Gastroesophageal sphincter (tissue), 4 donors: ENCODE measurements at places on chromosomes 2 and 18. TPM values are rescaled to one million over a fixed set of nuclear protein-coding genes. Genes with fewer than 3 reads are reported as not detected.
A peak's percentile ranks its signal among the peaks of the same experiment; 100 is the strongest.

TMEM163 gene
- total RNA-seq = 0.89 TPM

DNA sequence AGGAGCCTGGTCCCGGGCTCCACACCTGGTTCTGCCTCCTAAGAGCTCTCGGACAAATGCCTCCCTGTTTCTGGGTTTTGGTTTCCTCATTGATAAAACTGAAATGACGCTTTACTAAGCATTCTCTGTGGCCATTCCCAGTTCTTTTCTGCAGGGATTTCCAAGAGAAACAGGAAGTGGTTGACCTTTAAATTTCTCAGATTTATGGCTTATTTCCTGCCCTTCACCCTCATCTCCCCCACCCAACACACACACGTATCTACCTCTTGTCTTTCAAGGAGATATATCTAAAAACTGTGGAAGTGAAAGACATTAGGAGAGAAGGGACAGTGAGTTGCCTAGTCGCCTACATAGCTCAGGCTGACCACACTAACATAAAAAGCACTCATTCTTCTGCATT, 53.0 kb downstream of the PIEZO2 start:
- ATAC-seq = no peak

ZC3H15 gene
- total RNA-seq = 46.3 TPM

CCDC74A gene
- total RNA-seq = 7.2 TPM

DNA sequence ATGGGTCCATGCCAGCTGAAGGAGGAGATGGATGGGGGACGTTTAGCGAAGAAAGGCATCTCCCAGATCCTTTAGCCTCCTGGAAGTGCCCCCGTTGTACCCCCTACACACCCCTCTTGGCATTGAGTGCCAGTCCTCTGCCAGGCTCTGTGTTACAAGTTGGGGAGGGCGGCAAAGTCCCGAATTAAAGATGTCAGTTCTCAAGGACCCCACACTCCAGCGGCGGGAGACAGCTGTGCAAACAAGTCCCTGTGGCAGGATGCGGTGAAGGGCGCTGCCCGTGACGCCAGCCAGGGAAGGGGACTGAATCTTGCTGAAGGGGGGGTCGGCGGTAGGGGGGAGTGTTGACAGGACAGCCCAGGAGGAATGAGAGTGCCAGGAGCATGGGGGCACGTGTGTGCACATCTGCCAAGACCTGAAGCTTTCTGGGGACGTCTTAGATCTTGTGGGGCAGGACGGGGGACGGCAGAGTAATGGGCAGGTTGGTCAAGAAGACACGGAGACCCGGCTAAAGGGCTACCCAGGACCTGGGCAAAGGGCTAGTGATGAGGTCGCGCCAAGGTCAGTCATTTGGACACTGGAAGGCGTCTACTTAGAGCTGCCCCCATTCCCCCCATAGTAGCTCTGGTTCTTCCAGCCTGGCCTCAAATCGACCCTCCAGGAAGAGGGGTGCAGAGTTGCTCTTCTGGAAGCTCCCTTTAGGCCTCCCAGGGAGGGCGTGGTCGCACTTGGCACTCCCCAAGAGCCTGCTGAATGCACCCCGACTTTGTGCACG, 2.8 kb upstream of the CTDSP1 start:
- ATAC-seq = no peak

- ATAC-seq = no peak
Observed at GRCh38 chr18:42105394-42105793, 150.4 kb downstream of the PIK3C3 start.

- no peak for ATAC-seq
Observed at GRCh38 chr2:128633501-128633900, 314.8 kb upstream of the HS6ST1 start.

DNA sequence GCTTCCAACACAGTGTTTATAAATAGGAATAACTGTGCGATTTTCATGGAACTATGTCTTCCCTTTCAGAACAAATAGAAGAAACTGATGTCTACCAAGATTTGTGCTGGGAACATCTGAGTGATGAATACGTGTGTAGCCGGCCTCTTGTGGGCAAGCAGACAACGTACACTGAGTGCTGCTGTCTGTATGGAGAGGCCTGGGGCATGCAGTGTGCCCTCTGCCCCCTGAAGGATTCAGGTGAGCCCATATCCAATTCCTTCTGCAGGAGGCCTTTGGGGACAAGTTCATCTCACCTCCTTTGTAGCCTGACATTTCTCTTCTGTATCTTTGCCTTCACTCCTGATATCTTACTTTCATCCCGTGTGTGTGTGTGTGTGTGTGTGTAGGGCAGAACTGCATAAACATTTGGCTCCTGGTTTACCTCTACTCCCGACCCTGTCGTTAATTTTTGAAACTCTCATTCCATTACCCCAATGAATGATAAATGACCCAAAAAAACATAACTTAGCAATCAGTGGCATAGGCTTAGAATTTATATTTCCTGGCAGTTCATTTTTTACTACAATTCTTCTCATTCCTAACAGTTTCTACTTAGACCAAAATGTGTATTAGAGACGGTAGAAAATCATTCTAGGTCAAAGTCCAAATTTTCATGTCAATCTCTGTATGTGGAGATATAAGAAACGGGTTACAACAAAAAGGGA, 111.0 kb upstream of the RASGRP3 start:
- peak; percentile 16 for ATAC-seq

- no peak for ATAC-seq
Observed at GRCh38 chr2:18062892-18063291, 184.4 kb downstream of the KCNS3 start.

DNA sequence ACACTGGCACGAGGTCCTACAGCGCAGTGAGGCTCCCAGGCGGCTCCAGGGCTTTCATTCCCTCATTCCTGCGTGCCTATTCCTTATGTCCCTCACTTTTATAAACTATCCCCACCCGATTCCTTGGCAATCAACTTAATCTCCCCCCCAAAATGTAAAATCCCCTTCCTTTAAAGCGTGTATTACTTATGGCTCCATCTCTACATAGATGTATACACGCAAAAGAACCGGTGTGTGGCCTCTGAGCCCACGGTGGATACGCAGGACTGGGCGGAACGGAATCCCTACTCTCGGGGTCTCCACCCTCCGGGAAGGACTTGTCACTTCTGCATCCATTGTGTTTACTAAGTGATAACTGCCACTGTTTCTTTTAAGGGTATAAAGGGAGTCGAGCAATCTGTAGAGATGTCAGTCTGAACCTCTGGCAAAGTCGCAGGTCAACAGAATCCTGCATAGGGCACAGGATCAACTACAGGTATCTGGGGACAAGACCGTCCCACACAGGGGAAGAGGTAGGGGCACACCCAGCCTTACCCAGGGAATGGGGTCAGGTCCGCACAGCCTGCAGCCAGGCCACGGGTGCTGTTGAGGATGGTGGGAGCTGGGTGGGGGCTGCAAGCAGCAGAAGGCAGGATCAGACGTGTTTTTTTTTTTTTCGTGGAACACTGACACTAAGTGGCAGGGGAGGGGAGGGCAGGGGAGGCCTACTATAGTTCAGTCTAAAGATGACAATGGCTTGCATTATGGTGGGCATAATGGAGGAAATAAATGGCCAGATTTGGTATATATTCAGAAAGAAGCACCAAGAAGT, 42.1 kb downstream of the HDLBP start:
- ATAC-seq = peak; percentile 29

- ATAC-seq = no peak
Observed at GRCh38 chr2:41937464-41937906, 110.3 kb upstream of the PKDCC start.

DNA sequence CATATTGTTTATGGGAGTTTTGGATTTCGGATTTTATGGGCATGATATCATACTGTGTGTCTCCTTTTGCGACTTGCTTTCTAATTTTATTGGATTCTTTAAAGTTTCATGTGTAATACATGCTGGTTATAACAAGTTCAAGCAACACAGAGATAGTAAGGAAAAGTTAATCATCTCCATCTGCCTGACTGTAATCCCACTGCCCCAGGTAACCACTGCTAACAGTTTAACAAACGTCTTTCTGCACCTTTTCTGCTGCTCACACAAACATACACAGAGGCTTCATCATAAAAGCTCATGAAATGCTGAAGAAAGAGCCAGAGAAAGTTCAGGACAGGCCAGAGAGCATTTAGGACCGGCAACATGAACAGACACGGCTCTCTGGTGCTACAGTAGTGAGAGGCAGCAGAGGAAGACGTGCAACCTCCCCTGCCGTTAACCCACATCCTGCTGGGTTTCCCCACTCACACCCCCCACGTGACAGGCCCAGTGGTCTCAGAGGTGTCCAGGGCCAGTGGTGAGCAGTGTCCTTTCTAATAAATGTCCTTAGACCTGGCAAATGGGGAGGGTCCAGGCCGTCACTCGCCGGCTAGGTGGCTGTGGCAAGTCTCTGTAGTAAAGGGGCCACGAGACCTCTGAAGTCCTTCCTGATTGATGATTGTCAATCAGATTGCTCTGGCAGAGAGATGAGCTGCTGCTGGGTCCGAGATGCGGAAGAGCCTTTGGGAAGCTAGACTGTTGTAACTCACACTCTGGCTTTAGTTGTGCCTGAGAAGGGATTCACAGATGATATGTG, 43.0 kb upstream of the SLC1A4 start:
- no peak for ATAC-seq

ARMC9 gene
- total RNA-seq = 202 TPM

DNA sequence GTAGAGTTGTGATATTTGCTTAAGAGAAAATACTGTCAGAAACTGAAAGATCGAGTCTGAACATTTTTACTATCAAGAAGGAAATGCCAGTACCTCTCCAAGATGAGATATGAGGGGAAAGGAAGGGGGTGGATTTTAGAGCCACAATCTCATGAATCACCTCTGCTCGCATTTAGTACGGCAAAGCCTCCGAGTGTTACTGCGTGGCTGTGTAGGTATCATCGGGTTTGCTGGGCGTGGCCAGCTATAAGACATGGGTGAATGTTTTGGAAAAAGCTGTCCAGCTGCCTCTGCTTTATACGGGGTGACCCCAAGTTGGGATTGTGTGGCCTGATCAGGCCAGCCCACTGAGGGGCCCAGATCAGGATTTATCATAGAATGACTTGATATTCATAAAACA, 826.4 kb downstream of the SOCS6 start:
- no peak for ATAC-seq

DNA sequence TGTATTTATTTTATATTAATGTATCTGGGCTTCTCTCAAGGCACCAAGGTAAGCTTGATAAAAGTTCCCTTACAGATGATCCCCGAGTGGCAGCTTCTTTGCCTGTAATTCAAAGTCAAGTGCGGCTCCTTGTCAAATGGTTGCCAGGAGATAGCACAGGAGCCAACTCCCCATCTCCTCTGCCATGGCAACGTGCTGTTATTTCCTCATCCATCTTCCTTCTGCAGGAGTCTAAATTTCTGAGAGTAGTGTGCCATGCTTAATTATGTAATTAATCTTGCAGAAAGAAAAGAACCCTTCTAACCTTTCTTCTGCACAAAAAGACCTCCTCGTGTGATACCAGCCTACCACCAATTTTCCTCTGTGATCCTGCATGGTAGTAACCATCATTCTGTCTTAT, 46.2 kb upstream of the ACMSD start:
- no peak for ATAC-seq

GPR148 gene
- not detected for total RNA-seq

GRCh38 chr18:37414816-37415215, 150.8 kb downstream of the CELF4 start:
- ATAC-seq = no peak

DNER gene
- 8.3 TPM for total RNA-seq

- no peak for ATAC-seq
Observed at GRCh38 chr2:85702172-85702571, 8.0 kb downstream of the GNLY start.

GRCh38 chr2:187917535-187917934, 363.3 kb upstream of the TFPI start:
- no peak for ATAC-seq

SLC8A1 gene
- total RNA-seq = 167 TPM

CD226 gene
- 0.96 TPM for total RNA-seq

- no peak for ATAC-seq
Observed at GRCh38 chr18:10839421-10839820, 309.9 kb downstream of the PIEZO2 start.

OTX1 gene
- not detected for total RNA-seq

DUSP2 gene
- total RNA-seq = 0.23 TPM

MC4R gene
- 1.5 TPM for total RNA-seq

SLC5A7 gene
- total RNA-seq = 1.0 TPM

GRCh38 chr2:86788165-86788564, 2.5 kb downstream of the CD8A start:
- ATAC-seq = no peak

GRCh38 chr18:11581286-11581685, 28.1 kb upstream of the SLC35G4 start:
- no peak for ATAC-seq

- no peak for ATAC-seq
Observed at GRCh38 chr18:6681331-6681875, 48.1 kb upstream of the ARHGAP28 start.

EMILIN2 gene
- total RNA-seq = 11.2 TPM

DNA sequence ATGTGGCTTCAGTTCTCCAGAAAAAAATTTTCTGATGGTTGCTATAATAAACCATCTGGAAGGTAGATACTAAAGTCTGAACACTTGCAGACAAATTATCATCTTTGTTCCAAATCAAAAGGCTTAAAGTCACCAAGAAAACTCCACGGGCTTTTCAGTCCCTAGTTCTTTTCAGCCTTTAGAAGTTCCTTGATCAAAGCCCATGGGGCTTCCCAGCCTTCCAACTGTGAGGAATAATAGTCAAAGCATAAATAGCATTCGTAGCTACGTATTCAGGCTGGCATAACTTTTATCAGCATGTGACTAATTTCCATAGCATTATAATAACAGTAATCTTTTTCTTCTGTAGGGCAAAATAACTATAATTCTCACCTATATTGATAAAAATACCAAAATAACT, 13.9 kb downstream of the SCG2 start:
- ATAC-seq = no peak

DNA sequence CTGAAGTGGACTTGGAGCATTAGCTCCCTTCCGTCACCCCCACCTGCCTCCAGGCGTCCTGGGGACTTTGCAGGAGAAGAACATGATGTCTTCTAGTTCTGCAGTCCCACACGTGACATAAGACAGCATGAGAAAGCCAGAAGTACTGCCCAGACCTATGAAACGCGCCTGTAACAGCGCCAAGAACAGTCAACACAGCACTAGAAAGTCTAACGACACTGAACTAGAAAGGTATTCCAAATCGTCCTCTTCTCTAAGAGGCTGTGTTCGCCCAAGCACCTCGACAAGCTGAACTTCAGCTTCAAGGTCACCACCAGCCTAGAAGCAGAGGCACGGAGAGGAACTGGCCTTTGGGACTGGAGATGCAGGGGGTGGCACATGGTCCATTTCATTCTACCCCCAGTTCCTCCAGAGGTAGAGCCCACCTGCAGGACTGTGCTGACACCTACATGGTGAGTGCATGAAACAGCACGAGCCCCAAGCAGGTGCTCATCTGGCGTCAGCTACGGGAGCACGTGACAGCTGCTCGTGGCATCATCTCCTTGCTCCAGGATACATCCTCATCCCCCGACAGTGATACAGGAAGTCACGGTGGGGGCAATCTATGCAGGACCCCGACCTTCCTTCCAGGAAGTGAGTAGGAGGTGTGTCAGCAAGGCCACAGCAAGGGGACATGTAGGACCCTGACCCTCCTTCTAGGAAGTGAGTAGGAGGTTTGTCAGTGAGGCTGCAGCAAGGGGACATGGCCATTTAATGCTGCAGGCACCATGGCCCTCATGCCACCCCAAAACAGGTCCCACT, 3.7 kb downstream of the HDAC4 start:
- ATAC-seq = no peak
